ENCODE measurements at places on chromosomes 7 and 10. TPM values are rescaled to one million over a fixed set of nuclear protein-coding genes. Genes with fewer than 3 reads are reported as not detected.

Gene XRCC2
- 3.1 TPM for total RNA-seq

Gene PNLIPRP3
- total RNA-seq: not detected

Gene GNGT1
- total RNA-seq: not detected

Gene NPSR1
- total RNA-seq: not detected

Gene SPDYE6
- not detected for total RNA-seq

Measured in dermis blood vessel endothelial cell (primary cell).